Right ventricle myocardium inferior (tissue), 1 donor: ENCODE measurements at places on chromosomes 4 and X. TPM values are rescaled to one million over a fixed set of nuclear protein-coding genes. Genes with fewer than 3 reads are reported as not detected.

RPS6KA6 gene
- total RNA-seq: 0.32 TPM

IL13RA1 gene
- 19.7 TPM for total RNA-seq

GPR173 gene
- total RNA-seq: 0.35 TPM

JCHAIN gene
- total RNA-seq: 6.5 TPM

SSX2B gene
- not detected for total RNA-seq

GAGE13 gene
- not detected for total RNA-seq

CENPE gene
- total RNA-seq: 0.51 TPM

GRIA3 gene
- total RNA-seq: 0.73 TPM

FGFBP1 gene
- total RNA-seq: not detected

GSX2 gene
- not detected for total RNA-seq

MFAP3L gene
- total RNA-seq: 7.0 TPM

SLITRK2 gene
- total RNA-seq: 0.35 TPM

RAB9A gene
- total RNA-seq: 20.7 TPM

TRIM2 gene
- total RNA-seq: 14.7 TPM

VCX3B gene
- not detected for total RNA-seq

SULT1B1 gene
- 0.65 TPM for total RNA-seq

FGF13 gene
- 0.51 TPM for total RNA-seq

GABRA4 gene
- 3.8 TPM for total RNA-seq

HMX1 gene
- not detected for total RNA-seq

MAGEB16 gene
- not detected for total RNA-seq

TMEM271 gene
- total RNA-seq: not detected

RAB9B gene
- total RNA-seq: 33.9 TPM

IGFBP7 gene
- 862 TPM for total RNA-seq

NHSL2 gene
- total RNA-seq: 5.7 TPM

GCNA gene
- 1.7 TPM for total RNA-seq

DIPK2B gene
- total RNA-seq: 21.4 TPM

ERVMER34-1 gene
- total RNA-seq: 5.3 TPM

F11 gene
- total RNA-seq: not detected

HTR2C gene
- not detected for total RNA-seq

RNF150 gene
- total RNA-seq: 56.1 TPM
